ENCODE measurements at places on chromosomes 5 and 9.

DNA sequence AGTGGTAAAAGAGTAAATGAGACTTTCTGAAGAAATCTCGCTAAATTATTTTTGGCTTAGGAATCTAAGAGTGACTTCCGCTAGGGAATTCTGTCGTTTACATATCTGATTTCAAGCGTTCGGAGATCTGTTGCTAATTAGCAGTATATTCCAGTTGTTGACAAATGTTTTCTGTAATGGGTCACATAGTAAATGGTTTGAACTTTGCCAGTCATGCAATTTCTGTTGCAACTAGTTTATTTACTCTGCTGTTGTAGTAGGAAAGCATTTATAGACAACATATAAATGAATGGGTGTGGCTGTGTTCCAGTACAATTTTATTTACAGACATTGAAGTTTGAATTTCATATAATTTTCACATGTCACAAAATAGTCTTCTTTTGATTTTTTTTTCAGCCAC, 57.4 kb upstream of the JAK2 start:
- no peaks in the 10 kb centered on the region for H3K4me1 ChIP-seq
- no peak for DNase-seq
- H3K27me3 ChIP-seq: no peaks in the 10 kb centered on the region
- no peak overlapping the region for H3K4me3 ChIP-seq

DNA sequence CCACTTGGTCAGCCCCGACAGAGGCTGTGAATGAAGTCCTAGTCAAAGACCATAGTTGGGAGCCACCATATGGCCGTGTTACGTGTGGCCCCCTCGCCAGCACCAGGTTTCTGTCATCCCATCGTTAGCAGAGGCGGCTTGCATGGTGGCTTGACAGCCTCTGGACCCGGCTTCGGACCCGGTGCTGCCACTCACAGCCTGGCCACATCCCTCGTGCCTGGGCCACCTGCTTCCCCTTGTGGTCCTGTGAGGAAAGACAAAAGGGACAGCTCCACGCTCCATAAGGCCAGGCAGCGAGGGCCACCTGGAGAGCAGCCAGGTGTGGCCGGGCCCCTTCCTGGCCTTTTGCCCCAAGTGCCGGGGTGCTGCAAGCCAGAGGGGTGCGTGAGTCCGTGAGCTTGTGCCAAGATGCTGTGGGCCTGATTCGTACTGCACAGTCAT, 6.2 kb downstream of the NKD2 start:
- no peak overlapping the region for H3K27ac ChIP-seq
- H3K4me1 ChIP-seq: peaks cover under 1% of the 10 kb centered on the region
- no peaks in the 10 kb centered on the region for H3K27me3 ChIP-seq
- H3K36me3 ChIP-seq: no peaks in the 10 kb centered on the region
- DNase-seq: no peak

- no peak overlapping the region for H3K4me3 ChIP-seq
- no peak for DNase-seq
- H3K4me1 ChIP-seq: no peaks in the 10 kb centered on the region
- no peak overlapping the region for H3K27ac ChIP-seq
Observed at GRCh38 chr5:88860501-88860900, 22.5 kb downstream of the MEF2C start.

GRCh38 chr5:43335681-43336080, 22.5 kb upstream of the HMGCS1 start:
- no peaks in the 10 kb centered on the region for H3K36me3 ChIP-seq
- H3K4me1 ChIP-seq: no peaks in the 10 kb centered on the region
- DNase-seq: no peak
- no peaks in the 10 kb centered on the region for H3K27me3 ChIP-seq
- H3K27ac ChIP-seq: no peak overlapping the region

DNA sequence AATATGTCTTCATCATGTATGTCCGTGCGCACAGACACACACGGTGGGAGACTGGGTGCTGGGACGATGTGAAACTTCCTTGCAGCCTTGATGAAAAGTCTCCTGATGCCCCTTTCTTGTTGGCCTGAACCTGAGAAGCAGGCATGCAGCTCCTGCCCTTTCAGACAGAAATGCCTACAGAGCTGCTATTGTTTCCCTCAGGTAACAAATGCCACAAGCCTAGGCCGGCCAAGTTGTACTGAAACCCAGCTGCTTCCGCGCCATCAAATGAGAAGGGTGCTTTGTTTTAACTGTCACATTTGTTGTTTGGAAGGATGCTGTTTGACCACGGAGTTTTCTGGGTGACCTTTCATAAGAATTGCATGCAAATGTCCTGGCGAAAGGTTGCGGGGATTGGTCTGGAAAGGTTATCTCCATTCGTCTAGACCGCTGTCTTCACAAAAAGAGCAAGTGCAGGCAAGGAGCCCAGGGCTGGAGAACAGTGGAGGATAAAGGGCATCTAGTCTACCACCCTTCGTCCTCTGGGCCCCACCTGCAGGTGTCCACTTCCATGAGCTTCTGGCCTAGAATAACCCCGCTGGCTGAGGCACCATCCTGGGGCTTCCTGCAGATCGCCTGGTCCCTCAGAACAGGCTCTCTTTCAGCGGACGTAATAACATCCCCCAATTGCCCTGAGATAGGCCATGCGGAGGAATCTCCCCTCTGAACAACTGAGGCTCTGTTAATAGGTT, 197.2 kb downstream of the SEMA6A start:
- DNase-seq: no peak
- no peaks in the 10 kb centered on the region for H3K27me3 ChIP-seq
- H3K4me1 ChIP-seq: no peaks in the 10 kb centered on the region

GRCh38 chr9:12930906-12931305, 156.1 kb downstream of the LURAP1L start:
- no peak overlapping the region for H3K27ac ChIP-seq
- H3K4me3 ChIP-seq: no peak overlapping the region
- no peaks in the 10 kb centered on the region for H3K36me3 ChIP-seq
- DNase-seq: no peak
- no peaks in the 10 kb centered on the region for H3K27me3 ChIP-seq

DNA sequence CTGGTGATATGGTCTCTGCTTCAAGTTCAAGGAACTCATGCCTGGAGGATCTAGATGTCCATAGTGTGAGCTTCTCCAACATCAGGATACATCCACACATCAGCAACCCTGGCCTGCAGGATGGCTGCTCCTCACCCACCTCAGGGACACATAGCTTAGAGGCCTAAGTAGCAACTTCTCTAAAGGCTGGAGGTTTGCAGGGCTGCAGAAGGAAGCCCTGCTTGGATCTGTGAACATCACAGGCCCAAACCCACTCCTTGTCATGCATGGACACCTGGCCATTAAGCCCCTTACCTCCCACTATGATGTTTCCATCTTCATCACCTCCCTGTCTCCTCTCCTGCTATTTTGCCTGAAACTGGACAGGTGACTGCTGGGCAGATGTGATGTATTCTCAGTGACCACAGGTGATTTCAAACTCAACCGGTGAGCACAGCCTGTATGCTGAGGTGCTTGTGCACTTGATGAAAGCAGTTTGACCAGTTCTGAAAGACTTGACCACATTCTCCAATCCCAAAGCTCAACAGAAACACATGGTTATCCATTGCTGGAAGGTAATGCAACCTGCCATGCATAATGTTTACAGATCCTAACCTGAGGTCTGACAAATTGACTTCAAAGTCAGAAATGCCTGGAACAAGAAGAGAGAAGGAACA, 205.2 kb downstream of the FSTL4 start:
- no peaks in the 10 kb centered on the region for H3K4me1 ChIP-seq
- no peaks in the 10 kb centered on the region for H3K27me3 ChIP-seq
- H3K27ac ChIP-seq: no peak overlapping the region
- no peak for DNase-seq
- no peak overlapping the region for H3K4me3 ChIP-seq

DNA sequence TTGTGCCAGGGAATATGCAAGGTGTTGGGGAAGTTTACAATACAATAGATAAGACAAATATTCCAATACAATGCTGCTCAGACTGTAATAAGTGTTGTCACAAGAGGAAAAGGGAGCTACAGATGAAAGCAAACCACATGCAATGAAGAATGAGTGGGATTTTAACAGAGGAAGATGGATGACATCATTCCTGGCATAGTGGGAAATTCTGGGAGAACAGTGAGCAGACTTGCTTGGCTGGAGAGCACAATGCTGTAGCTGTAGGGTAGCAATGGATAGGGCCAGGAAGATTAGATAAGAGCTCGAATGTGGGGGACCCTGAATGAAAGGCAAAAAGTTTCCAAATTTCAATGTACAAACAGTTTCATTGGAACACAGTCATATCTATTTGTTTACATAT, 9.5 kb upstream of the DPYSL3 start:
- no peak for DNase-seq
- H3K36me3 ChIP-seq: no peaks in the 10 kb centered on the region
- H3K4me3 ChIP-seq: no peak overlapping the region

DNA sequence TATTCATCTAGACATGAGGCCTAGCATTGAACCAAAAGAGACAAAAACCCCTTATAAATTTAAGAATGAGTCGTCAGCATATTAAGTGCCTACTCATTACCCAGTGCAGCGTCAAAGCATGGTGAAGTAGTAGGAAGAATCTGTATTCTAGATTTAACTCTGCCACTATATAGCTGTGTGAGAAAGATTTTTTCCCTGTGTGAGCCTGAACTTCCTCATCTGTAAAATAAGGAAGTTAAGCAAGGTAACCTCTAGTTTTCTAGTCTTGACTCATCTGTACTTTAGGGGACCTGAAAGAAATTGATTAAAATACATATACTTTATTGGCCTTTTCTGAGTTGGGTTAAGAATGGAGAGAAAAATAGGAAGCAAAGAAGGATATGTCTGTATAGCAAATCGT, 82.1 kb upstream of the RUSC2 start:
- no peak overlapping the region for H3K4me3 ChIP-seq
- H3K4me1 ChIP-seq: peaks cover 10% of the 10 kb centered on the region
- H3K36me3 ChIP-seq: peaks cover 45% of the 10 kb centered on the region

DNA sequence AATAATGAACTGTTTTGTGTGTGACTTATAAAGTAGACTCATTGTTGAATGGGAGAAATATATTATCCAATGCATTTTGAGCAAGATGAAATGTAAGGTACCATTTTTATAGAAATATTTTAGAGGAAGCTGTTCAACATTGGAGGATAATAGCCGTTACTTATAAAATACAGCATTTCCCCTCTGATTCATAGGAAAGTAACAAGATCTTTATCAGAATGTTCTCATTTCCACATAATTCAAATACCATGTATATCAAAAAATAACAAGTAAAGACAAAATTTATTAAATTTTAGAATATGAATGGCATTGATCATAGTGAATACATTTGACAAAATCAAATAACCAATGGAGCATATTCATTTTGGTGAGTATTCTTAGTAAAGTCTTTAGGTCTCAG, 346.7 kb upstream of the PTGER4 start:
- H3K4me1 ChIP-seq: no peaks in the 10 kb centered on the region
- no peak overlapping the region for H3K4me3 ChIP-seq
- H3K27ac ChIP-seq: no peak overlapping the region
- no peaks in the 10 kb centered on the region for H3K27me3 ChIP-seq
- DNase-seq: no peak
- no peaks in the 10 kb centered on the region for H3K36me3 ChIP-seq

DNA sequence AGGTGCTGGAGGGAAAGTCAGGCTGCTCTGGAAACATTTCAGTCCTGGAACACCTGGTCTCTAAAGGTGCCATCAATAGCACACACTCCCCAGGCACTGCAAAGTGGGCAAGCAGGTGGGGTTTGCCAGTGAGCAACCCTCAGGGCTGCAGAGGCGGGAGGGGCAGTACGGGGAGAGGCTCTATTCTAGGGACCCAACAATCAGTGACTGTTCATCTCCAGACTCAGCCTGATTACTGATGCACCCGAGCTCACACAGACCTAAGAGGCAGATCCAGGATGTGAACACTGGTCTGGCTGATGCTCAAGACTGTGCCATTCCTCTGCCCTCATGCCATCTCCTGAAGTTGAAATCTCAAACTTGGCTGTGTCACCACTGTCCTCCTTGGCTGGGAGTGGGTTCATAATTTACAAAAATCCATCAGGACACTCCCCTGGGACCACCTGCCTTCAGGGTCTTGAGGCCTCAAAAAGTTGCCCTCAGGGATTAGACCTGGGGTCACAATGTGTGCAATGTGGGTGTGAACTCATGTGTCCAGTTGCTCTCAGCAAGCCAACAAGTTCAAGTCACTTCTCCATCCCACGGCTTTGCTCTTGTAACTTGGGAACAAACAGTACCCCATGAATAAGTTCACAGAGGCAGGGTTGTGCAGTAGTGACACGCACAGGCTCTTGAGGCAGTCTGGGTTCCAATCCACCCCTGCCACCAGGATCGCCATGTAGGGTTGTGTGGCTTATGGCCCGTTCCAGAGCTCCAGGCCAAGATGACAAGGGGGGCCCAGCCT, 19.9 kb upstream of the KCNMB1 start:
- no peak for DNase-seq
- H3K36me3 ChIP-seq: no peaks in the 10 kb centered on the region
- no peak overlapping the region for H3K27ac ChIP-seq
- no peak overlapping the region for H3K4me3 ChIP-seq
- no peaks in the 10 kb centered on the region for H3K27me3 ChIP-seq
- H3K4me1 ChIP-seq: peaks cover 4% of the 10 kb centered on the region

GRCh38 chr5:36770125-36770524, 106.4 kb upstream of the NIPBL start:
- H3K27me3 ChIP-seq: no peaks in the 10 kb centered on the region
- no peak overlapping the region for H3K27ac ChIP-seq
- no peak overlapping the region for H3K4me3 ChIP-seq
- no peaks in the 10 kb centered on the region for H3K36me3 ChIP-seq
- no peak for DNase-seq
- H3K4me1 ChIP-seq: no peaks in the 10 kb centered on the region

DNA sequence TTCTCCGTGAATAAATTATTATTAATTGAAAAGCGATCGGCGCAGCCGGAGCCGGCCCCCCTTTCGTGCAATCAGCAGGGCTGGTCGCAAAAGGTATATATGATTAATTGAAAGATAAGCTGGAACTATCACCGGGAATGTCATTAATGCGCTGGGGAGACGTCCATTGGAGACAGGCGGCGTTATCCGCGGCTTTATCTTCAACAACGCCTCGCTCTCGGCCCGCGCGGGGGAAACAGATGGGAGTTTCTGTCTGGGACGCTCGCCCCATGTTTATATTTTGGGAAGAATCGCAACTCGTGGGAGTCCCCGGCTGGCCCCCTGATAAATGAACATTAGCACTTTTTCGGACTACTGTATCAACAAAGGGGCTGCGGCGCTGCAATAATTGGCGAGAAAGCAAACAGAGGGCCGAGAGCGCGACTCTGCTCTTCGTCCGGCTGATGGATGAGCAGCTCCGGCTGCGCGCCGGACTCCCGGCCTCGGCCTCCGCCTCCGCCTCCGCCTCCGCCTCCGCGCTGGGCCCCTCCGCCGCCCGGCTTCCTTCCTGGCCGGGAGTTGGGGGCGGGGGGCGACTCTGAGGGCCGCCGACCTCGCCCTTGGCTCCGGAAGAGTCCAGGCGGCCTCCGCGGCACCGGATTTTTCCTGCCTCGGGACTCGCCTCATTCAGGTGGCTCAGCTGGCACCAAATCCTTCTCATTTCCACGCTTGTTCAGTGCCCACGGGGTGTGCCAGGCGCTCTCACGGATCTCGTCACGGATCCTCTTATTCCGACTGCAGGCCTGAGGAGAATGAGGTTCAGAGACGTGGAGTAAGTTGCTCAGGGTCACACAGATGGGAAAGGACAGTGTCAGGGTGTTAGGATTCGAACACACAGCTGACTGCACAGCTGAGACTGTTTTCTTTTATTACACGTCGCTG, 3.6 kb upstream of the NKX2-5 start:
- no peaks in the 10 kb centered on the region for H3K27me3 ChIP-seq
- no peak overlapping the region for H3K27ac ChIP-seq
- no peaks in the 10 kb centered on the region for H3K4me1 ChIP-seq
- H3K4me3 ChIP-seq: peak overlapping the region; percentile 13
- DNase-seq: no peak
